GM19239 (cell line): ENCODE measurements at places on chromosomes 5 and 9.

DNA sequence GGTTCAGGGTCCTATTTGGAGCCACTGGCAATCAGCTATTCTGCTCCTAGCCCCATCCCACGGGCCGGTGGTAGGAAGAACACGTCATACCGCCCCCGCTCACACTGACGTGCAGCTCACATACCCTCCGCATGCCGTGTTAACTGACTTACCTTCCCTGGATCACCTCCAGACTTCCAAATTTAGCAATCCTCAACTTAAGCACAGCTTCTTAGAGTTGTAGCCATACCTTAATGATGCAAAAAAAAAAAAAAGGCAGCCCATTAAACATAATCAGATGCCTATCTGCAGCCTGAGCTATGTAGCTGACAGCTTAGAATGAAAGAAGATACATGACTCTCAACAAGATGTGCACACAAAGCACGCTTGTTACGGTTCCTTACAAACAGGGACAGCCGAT lies 93.0 kb downstream of the IRX2 start:
- DNase-seq: no peak

DNA sequence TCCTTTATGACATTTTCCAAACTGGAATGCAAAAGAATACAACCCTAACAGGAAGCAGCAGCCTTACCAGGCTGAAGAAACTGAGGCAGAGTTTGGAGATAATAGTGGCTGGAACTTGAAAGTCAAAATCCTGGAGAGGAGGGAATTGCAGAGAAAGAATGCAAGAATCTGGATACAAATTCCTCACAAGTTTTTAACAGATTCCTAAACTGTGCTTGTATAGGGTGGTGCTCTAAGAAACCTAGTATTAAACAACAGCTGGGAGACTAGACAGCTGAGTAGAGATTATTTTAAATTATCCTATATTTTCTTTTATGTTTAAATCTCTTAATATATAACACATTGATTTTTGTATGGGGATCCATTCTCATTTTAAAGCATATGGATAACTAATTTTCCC lies 30.7 kb downstream of the INVS start:
- DNase-seq: no peak

DNA sequence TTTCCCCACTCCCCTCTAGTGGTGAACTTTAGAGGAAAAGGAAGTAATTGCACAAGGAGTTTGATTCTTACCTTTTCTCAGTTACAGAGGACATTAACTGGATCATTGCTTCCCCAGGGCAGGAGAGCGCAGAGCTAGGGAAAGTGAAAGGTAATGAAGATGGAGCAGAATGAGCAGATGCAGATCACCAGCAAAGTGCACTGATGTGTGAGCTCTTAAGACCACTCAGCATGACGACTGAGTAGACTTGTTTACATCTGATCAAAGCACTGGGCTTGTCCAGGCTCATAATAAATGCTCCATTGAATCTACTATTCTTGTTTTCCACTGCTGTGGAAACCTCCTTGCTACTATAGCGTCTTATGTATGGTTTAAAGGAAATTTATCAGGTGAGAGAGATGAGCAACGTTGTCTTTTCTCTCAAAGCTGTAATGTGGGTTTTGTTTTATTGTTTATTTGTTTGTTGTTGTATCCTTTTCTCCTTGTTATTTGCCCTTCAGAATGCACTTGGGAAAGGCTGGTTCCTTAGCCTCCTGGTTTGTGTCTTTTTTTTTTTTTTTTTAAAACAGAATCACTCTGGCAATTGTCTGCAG lies 25.3 kb downstream of the SLC22A5 start:
- DNase-seq: no peak

DNA sequence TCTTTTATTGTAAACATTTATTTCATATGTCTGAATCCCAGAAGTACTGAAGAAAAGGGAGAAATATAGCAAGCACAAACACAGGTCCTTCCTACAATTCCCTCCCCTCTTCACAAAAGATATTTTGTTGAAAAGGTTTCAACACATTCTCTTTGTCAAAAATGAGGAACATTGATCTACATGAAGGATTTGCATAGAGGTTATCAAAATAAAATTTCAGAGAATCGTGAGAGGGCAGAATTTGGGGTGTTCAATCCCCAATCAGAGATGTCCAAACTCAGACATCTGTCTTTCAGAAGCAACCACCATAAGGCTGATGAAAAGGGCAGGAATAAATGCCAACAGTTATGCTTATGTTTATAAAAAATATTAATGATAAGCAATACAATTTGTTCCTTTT lies 69.2 kb downstream of the MARCHF3 start:
- no peak for DNase-seq

DNA sequence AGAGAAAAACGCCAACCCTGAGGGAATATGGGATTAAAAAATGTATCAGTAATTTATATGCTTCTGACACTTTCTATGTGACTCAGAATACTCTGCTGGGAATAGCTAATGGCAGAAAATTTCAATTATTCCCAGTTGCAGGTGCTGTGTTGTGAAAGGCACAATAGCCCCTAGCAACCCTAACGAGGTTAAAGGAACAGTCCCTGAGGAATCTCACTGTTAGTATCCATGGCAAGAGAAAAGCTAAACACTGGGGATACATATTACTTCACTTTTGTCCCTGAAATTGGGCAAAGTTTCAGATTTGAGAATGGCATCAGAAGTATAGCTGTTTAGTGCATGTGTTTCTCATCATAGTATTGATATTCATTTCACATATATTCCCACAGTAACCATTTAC lies 555.0 kb downstream of the RAB3C start:
- no peak for DNase-seq

DNA sequence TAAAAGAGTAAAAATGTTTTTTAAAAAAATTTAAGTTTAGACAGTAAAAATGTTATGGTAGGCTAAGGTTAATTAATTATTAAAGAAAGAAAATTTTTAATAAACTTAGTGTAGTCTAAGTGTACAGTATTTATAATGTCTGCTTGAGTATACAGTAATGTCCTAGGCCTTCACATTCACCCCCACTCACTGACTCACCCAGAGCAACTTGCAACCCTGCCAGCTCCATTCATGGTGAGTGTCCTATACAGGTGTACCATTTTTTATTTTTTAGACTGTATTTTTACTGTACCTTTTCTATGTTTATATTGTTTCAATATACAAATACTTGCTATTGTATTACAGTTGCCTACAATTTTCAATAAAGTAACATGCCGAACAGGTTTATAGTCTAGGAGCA lies 234.1 kb downstream of the AUH start:
- no peak for DNase-seq

DNA sequence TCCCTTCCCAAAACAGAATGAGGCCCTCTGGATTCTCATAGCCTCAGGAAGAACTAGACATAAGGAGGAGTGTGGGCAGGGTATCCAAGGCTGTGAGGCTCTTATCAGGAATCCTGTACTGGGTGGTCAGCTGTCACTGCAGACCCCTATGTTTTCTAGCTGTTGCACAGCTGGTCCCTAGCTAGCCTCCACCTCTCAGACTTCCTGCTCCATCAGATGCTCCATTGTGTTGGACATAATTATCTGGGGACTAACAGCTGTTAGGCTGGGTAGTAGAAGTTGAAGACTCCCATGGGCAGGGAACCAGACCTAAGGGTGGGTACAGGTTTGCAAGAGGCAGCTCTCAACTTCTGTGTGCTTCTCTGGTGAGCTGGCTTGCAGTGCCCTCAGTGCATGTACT lies 18.4 kb downstream of the FAM219A start:
- DNase-seq: no peak
